Activated T-cell treated with anti-CD3 and anti-CD28 coated beads, Interleukin-2, amount 50 U/mL, for 1 hour (primary cell): ENCODE measurements at places on chromosomes 5 and 9.

DNA sequence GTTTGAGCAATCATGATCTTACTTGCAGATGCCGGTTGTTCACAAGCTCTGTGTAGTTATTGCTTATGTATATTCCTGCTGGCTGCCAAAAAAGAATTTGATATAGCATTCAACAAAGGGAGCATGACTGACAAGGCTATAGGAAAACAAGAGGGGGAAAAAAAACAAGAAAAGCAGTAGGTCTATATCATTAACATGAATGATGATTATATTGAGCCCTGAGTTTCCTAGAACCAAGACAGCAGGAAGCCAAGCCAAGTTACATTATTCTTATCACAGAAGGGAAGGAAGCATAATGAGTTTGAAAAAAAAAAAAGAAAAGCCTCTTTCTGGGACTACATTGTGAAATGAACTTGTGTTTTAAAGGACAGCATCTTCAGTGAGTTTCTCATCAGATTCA lies 41.0 kb downstream of the TSTD2 start:
- no peak for DNase-seq

DNA sequence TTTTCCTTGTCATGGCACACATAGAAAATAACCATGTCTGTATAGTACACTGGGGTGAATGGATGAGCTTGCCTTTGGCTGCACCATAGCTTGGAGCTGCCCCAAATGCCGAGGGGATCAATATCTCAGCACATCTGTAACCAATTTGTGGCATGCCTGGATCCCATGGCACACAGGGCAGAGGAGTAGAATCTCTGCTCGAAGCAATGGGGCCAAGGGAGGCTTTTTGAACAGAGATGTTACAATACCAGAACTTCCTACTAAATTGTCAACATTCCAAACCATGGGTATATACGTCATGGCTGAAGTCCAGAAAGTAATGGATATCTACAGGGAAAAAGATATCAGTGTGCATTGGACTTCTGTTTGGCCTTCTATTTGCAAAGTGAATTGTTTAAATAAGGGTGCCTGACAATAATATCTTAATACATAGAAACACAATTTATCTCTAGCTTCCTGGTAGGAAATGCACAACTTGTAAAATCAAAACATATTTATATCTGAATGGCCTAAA lies 39.0 kb downstream of the ESM1 start:
- no peak for DNase-seq

GRCh38 chr9:105059252-105059651 lies 131.3 kb upstream of the ABCA1 start:
- DNase-seq = no peak

DNA sequence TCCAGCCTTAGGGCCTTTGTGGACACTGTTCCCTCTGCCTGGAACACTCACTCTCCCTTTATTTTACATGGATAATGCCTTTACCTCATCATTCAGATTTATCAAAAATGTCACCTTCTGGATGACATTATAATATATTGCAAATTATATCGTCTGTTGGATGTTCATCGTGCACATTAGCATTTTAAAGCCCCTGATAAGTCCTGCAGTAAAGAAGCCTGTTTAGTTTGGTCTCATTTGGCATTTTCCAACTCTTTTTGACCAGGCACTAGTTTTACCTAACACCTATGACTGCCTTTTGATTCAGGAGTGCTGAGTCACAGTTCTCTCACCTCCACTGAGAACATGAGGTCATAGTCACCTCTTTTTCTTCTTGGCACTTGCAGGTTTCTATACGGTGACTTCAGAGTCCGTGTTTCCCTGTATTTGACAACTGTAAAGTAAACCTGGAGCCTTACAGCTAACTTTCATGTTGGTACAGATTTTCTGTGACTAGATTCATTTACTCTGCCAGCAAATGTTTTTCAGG lies 57.7 kb upstream of the STC2 start:
- no peak for DNase-seq

DNA sequence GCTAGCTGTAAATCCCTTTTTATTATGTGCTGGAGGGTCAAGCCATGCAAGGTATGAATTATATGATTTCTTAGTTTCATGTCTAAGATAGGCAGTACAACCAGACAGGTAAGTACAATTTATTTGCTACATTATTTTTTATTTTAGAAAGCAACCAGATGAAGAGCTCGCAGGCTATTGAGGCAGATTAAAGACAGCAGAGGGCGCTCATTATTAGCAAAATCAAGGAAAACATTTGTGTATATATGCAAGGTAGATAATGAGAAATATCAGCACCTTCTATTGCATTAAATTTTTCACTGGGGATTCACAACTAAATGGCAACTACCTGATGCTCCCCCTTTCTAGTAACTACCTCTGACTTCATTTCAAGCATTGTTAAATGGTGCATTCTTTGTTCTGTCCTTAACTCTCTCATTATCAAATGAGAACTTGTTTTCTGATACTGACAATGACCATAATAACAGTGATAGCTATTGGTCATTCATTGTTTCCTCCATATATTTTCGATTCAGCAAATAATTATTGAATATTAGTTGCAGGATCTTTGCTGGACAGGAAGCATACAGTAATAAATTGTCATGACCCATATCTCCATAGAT lies 8.6 kb downstream of the SCGB3A2 start:
- DNase-seq = no peak

DNA sequence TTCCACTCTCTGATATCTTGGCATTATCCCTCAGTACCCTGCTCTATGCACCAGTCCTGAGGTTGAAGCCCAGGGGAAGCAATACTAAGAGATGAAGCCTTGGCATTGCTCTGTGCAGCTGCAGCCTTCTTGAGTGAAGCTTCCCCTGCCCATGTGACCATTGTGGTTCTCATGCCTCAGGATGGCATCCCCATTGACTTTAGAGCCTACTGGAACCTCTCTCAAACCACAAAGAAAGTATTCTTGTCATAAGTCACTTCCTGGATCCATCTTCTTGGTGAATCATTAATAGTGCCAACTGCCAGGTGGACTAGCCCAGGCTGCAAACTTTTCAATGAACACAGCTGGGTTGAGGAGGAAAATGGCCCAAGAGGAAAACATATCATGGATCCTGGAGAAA lies 283.9 kb upstream of the RFX3 start:
- no peak for DNase-seq

- DNase-seq = no peak
Observed at GRCh38 chr5:111386832-111387162, 125.5 kb downstream of the STARD4 start.

- no peak for DNase-seq
Observed at GRCh38 chr5:150765011-150765798, 6.4 kb upstream of the DCTN4 start.

DNA sequence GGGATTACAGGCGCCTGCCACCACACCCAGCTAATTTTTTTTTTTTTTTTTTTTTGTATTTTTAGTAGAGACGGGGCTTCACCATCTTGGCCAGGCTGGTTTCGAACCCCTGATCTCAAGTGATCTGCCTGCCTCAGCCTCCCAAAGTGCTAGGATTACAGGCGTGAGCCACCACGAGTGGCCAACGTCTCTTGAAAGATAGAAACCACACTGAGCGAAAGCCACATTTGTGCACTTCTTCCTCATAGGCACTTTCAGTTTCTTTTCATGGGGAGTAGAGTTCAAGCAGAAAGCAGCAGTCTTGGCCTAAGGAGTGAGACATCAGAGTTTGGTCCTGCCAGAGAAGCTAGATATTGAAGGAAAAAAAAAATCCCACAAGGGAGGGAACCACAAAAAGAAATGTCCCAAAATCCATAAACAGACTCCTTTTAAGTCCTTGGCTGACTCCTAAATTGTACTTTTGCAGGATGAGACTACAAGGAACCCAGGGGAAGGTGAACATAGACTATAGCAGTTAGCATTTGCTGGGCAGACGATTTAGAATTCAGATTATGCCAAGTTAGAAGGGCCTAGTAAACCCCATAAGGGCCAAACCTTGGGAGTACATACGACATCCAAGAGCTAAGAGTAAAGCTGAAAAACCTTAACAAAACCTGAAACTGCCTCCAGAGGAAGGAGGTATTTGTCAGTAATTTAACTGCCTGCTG lies 43.9 kb upstream of the GLIPR2 start:
- DNase-seq = peak; percentile 22

GRCh38 chr5:32708949-32709348 lies 2.2 kb upstream of the NPR3 start:
- DNase-seq = no peak

DNA sequence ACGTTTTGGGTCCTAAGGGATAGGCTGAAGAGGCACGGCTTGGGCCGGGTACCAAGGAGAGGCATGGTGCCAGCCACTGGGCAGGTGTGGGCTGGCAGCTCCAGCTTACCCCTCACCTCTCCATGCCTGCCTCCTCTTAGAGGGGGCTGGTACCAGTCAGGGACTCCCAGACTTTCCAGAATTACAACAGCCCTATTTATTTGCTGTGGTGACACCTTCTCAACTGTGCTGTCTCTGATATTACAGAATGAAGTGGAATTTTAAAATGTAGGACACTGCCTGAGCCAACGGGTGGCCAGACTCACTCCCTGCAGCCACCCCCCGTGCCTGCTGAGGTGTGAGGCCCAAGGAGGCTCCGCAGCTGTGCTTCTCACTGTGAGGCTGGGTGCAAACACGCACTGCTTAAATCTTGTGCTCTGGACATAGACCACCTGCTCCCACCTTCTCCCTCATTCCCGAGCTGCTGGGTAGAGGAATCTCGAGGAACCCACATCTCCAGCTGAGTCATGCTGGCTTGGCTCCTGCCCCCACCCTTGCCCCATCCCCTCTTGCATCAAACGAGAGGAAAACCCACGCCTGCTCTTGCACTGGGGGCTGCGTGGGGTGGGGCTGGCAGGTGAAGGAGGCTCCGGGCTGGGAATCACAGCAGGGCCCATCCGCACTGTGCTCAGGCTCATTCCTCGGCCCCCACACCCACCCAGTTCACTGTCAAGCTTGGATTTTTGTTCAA lies 47.9 kb downstream of the PRRT1B start:
- no peak for DNase-seq

GRCh38 chr9:5389109-5389732 lies 48.5 kb downstream of the PLGRKT start:
- DNase-seq = no peak

DNA sequence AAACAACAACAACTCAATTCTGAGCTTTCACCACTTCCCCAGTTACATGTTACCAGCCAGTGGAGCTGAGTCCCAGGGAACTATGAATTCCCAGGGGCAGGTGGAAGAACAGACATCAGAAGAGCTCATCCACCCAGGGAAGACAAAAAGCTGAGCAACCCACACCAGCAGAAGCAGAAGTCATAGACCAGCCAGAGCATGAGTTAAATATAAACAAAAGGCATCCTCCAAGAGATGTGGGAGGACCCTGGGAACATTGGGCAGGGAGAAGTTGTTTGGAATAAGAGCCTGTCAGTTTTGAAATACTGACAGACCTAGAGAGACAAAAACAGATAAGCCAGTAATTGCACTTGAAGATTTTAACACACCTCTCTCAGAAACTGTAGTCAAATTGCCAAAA lies 102.3 kb upstream of the LMX1B start:
- no peak for DNase-seq

GRCh38 chr5:79301046-79301712 lies 65.2 kb downstream of the JMY start:
- DNase-seq = no peak

GRCh38 chr9:91921371-91921770 lies 28.7 kb downstream of the ROR2 start:
- no peak for DNase-seq

DNA sequence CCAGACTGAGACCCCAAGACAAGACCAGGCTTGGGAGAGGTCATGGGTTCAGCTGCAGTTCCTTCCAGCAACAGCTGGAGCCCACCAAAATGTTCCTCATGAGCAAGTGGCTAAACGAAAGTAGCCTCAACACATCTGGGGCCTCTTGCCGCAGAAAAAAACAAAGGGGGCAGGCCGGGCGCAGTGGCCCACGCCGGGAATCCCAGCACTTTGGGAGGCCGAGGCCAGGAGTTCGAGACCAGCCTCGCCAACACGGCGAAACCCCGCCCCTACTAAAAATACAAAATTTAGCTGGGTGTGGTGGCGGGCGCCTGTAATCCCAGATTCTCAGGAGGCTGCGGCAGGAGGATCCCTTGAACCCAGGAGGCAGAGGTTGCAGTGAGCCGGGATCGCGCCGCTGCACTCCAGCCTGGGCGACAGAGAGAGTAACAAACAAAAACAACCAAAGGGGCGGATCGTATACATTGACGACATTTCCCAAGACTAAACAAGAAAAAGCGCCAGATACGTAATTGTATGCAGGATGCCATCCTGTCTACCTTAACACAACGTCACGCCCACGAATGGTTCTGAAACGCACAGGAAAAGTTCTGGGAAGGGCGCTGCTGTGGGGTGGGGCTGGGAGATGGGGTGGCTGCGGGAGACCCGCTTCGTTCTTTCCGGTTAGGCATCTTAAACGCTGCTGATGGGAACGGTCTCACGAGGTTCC lies 1.7 kb downstream of the INPP5E start:
- DNase-seq = no peak

DNA sequence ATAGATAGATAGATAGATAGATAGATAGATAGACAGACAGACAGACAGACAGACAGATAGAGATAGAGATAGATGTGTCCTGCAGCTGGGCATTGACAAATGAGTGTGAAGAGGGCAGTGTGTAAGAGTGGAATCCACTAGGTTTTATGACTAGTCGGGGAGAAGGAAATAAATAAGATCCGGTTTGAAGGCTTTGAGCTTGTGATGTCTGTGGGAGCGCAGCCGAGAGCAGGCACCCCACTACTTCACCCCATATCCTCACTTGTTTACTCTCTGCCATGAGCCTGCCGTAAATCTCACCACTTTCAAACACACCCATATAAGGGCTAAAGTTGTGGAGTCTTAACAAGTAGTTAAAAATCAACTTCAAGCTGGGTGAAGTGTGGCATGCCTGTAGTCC lies 1.4 kb upstream of the SUSD1 start:
- DNase-seq = peak; percentile 32

DNA sequence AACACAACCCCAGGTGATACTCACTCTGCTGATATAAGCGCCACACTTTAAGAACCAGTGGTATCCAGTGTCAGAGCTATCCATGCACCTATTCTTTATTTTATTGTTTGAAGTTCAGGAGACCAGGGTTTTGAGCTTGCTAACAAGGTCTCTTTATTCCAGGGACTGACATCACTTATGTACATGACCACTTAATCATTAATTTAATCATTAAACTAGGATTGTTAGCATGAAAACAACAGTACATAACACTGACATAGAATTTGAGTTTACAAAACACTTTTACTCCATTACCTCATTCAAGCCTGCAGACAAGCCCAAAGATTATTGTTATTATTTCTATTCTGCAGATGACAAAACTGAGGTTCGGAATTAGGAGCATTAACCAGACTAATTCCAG lies 151.4 kb upstream of the IQGAP2 start:
- DNase-seq = no peak

DNA sequence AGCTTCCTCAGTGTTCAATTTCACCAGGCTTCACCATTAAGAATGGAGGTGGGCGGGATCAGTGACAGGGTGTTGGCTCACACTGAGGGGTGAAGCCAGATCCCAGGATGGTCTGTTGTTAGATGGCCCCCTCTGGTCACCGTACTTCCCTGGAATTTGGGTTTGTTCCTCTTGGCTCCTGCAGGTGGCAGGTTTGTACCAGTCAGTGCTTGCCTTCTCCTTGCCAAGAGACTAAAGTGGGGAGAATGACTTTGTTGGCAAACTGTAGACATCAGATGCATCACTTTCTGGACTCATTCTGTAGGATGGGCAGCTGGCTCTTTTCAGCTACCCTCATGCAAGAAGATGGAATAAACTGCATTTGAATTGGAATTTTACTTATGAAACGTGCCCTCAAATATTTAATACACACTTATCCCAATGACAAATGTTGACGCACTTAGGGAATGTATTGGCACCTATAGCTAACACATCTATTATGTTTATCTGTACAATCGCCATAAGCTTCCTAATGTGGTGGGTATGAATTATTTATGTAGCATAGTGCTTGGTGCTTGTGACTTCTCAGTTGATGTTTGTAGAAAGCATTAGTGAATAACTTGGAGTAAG lies 31.4 kb upstream of the ANKRD55 start:
- no peak for DNase-seq
